ENCODE measurements at places on chromosomes 2 and 18. TPM values are rescaled to one million over a fixed set of nuclear protein-coding genes. Genes with fewer than 3 reads are reported as not detected.

Gene SERPINB7
- 0.70 TPM for polyA plus RNA-seq

Gene MYOM1
- polyA plus RNA-seq: 8.4 TPM

Gene LTBP1
- 133 TPM for polyA plus RNA-seq

Gene ABCG5
- 0.11 TPM for polyA plus RNA-seq

Gene TBR1
- polyA plus RNA-seq: not detected

Gene IL1RN
- polyA plus RNA-seq: 4.9 TPM

Gene TTC32
- 25.8 TPM for polyA plus RNA-seq

Gene TTN
- 1.2 TPM for polyA plus RNA-seq

Gene ELP2
- 103 TPM for polyA plus RNA-seq

Gene SPC25
- 20.6 TPM for polyA plus RNA-seq

Gene RELCH
- 33.9 TPM for polyA plus RNA-seq

Gene SCN7A
- 13.8 TPM for polyA plus RNA-seq

Gene DES
- polyA plus RNA-seq: 5.5 TPM

Gene G6PC2
- polyA plus RNA-seq: not detected

Gene PTRHD1
- polyA plus RNA-seq: 39.8 TPM
